AML-193 (cell line): ENCODE measurements at places on chromosomes 3 and 15.

DNA sequence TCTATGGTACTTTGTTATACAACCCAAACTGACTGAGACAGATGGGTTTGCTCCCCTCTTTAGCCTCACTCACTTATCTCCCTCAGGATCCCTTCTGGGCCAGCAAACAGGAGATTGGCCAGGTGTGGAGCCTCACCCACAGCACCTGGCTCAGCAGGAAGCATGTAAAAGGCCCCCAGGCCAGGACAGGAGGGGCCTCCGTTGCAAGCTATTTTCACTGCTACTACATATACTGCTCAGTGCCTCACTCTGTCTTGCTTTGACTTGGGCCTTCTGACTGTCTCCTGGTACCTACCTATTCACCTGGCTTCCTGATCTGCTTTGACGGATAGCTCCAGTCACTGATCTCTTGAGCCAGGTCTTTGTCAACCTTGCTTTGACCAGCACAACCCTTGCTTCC, 20.4 kb upstream of the TPM1 start:
- DNase-seq, result no peak

- DNase-seq, result no peak
Observed at GRCh38 chr3:122188737-122189136, 5.3 kb downstream of the CASR start.

GRCh38 chr3:38985981-38986380, 65.8 kb downstream of the SCN11A start:
- no peak for DNase-seq

DNA sequence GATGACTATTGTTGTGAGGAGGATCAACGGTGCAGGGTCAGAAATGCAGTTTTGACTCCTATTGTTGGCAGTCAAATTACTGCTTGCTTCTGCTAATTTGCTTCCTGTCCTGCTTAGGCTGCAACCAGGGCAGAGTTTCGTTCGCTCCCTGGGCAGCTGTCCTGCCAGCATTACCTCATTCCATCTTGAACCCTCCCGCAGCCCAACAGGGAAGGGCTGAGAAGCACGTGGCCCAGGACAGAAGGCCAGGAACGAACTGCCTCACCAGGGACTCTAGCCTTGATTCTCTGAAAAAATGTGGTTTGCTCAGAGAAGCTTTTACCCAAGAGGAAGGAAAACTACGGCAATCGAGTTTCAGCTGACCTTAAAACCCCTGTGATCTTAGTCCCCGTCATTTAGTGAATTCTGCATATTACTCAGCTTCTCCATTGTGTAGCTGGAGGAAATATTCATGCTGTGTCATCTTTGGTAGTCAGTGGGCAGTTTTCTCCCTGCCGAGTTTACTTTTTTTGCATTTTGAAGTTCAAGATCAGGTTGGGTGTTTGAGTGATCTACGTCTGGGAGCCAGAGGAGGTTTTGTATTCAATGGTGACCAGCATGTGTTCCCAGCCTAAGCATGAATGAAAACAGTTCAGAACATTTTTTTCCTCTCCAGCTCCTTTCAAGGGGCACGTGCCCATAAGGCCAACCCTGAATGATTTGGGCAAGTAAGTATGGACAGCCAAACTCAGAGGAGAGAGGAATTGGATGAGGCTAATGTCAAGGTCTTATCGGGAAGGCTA, 23.0 kb downstream of the TLNRD1 start:
- peak; percentile 95 for DNase-seq

- DNase-seq, result no peak
Observed at GRCh38 chr15:64925335-64926330, 13.9 kb downstream of the ANKDD1A start.

DNA sequence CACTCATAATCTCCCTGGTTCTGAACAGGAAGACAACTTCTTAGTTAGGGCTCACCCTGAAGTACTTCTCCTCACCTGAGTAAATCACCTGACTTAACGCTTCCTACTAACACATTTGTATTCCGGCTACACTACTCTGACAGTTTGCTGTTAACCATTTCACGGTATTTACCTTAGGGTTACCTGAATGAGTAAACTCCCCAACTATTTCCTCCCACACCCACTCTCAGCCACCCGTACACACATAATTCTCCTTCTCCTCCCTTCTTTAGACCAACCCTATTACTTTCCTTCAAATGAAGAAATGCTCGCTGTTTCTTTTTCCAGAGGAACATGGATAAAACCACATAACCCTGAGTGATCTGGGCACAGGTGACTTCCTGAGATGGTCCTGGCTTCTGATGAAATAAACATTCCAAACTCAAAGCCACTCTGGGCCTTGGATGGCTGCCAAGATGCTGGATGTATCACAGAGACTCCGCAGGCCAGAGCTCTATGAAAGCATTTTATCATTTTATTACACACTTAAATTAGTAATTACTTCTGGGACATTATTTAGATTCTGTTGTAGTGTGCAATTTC, 183.6 kb upstream of the ATP11B start:
- DNase-seq, result no peak

GRCh38 chr3:99892332-99892731, 74.7 kb downstream of the CMSS1 start:
- no peak for DNase-seq

- DNase-seq, result no peak
Observed at GRCh38 chr3:23002151-23002550, 201.0 kb upstream of the UBE2E2 start.

DNA sequence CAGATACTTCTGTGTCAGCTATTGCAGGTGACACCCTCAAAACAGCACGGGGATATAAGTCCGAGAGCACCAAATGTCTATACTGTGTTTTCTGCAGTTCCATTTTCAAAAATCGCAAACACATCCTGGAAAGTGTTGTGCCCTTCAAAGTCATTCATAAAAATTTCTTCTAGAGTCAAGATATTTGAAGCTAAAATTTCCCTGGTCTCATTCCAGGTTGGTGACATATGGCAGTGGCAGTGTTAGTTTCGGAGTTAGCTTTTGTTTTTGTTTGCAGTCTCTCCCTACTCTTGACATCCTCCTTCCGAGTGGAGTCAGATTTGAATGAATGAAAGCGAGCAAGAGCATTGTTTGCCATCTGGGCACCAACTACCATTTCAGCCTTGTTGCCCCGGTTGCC, 3.2 kb upstream of the FSIP1 start:
- DNase-seq, result no peak

DNA sequence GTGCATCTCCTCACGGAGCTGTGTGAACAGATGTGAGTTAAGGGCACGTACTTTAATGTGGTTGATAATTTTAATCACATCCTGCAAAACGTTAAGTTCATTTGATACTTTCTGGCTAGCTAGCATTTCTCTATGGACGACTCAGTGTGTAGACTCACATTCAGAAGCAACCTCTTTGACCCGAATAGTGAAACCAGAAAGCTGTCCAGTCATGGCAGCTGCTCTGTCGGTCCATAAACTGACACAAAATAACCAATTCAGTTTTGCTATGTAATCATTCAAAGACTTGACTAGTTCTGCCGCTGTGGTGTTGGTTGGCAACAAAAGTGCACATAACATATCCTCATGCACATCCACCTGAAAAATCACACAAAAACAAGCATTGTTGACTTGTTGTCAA, 3.7 kb upstream of the GFM1 start:
- no peak for DNase-seq

GRCh38 chr3:9253327-9253726, 3.9 kb upstream of the SRGAP3 start:
- DNase-seq, result no peak

DNA sequence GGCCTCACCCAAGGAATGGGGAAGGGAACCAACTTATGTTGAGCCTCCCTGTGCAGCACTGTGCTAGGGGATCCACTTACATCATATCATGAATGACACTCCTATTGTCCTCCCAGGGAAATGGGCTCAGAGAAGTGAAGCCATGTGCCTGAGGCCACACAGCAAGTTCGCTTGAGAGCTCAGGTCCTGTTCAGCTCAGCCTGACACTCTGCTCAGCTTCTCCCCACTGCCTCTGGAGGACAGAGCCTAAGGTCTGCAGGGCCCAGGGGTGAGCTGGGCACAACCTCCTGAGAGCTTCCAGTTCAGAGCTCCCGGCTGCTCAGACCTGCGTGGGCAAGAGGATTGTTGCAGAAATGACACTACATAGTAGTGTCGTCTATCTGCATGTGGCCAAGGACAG, 76.0 kb upstream of the SEC13 start:
- no peak for DNase-seq

DNA sequence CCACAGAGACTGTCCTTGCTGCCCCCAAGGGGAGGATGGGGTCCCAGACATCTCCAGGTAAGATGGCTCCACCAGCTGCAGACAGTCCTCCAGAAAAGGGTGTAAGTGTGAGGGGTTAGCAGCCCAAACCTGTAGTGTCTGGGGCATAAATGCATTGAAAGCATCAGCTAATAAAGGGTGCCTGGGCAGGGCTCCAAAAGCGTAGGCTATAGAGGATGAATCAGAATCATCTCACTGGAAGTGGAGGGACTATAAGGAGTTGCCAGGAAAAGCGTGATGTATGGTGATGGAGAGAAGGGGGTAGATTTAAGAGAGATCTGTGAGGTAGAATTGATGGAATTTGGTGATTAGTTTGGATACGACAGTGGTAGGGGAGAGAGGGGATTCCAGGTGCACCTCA, 79.9 kb upstream of the ONECUT1 start:
- no peak for DNase-seq

- DNase-seq, result no peak
Observed at GRCh38 chr3:190194506-190194905, 73.8 kb upstream of the P3H2 start.

- DNase-seq, result no peak
Observed at GRCh38 chr3:142213298-142213697, 12.1 kb downstream of the GK5 start.

DNA sequence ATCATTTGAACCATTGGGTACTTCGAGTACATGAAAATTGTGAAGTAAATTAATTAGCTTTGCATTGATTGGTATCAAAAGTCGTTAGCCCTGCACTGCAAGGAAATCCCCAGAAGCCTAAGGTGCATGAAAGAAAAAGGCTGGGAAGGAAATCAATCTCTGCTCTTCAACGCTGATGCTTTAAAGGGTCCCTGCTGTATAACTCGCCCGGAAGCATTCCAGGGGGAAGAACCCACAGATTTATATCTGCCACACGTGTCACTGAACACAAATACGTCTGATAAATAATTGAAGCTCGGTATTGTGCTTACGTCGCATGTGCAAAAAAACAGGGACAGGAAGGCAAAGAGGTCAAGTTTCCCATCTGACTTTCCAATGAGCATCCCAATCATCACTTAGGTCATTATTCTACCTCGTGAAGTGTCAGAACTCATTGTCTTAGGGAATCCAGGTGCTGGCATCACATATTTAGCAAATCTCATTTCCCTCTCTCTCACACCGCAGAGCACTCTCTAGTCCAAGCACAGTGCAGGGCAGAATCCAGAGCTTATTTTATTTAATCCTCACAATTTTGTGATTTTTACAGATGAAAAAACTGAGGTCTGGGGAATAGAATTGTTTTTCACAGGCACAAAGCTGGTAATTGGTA, 804.4 kb upstream of the CFAP20DC start:
- DNase-seq, result no peak

GRCh38 chr3:117218641-117219048, 509.1 kb downstream of the TUSC7 start:
- no peak for DNase-seq

DNA sequence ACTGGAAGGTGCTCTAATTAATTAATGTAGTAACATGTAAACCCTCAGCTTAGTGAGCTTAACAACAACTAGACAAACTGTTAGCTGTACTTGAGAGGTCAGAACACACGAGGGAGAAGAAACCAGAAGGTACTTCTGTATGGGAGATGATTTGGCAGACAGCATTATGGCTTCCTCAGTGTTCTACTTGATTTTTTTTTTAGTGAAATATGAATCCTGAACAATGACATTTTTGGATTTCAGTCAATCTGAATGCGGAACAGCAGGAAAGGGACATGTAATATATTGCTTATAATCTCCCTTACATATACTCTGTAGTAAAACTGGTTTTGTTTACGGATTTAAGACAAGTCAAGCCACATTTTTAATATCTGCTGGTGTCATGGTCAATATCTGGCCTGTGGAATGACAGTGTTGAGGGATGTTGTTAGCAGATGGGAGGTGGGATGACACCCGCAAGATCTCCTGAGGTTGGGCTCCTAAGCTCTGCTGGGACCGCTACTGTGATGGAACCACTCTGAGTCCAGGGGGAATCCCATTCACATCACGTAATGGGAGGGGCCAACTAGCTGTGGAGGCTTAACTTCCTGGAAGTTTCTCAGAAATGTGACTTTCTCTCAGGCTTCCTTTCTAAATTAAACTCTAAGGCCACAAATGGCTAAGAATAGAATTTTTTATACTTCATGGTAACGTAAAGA, 18.7 kb downstream of the TNFAIP8L3 start:
- DNase-seq, result no peak

- DNase-seq, result no peak
Observed at GRCh38 chr3:186115239-186115996, 6.5 kb upstream of the ETV5 start.

GRCh38 chr3:165195241-165195639, 944 bp downstream of the SLITRK3 start:
- no peak for DNase-seq

GRCh38 chr3:195709676-195710085, 11.1 kb upstream of the MUC20 start:
- DNase-seq, result no peak

DNA sequence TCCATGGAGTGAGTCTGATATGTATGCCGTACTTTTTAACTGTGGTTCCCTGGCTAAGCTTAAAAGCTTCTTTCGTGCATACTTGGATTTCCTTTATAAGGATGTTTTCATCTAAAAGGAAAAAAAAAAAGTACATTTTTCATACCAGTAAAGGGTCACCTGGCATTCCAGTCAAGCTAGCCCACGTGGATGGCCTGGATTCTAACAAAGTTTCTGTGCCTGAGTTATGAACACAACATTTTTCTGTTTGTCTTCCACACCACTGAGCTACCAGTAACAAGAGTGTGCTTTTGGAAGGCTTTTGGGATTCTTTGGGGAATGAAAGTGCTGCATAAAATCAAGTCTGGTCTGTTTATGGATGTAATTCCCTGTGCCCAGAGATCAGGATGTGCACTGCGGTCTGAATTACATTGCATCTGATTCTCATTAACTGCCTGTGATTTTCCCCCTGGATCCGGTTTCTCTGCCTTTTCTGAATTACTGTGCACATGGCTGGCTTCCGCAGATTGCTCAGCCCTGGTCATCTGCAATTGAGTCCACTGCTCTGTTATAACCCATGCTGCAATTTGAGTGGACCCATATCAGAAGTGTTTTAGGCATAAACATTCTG, 38.2 kb upstream of the MAGI1 start:
- DNase-seq, result no peak

- DNase-seq, result no peak
Observed at GRCh38 chr15:69524814-69525213, 72.2 kb downstream of the RPLP1 start.

DNA sequence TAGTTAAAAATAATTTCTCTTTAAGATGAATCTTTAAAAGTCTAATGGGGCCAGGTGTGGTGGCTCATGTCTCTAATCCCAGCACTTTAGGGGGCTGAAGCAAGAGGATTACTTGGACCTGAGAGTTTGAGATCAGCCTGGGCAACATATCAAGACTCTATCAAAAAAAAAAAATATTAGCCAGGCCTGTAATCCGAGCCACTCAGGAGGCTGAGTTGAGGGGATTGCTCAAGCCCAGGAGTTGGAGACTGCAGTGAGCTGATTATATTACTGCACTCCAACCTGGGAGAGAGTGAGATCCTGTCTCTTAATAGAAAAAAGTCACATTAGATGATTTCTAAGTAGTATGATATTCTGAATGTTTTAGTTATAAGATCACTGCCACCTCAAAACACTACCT, 322.0 kb upstream of the MANF start:
- DNase-seq, result no peak
